ENCODE measurements at places on chromosomes 3 and 15.

DNA sequence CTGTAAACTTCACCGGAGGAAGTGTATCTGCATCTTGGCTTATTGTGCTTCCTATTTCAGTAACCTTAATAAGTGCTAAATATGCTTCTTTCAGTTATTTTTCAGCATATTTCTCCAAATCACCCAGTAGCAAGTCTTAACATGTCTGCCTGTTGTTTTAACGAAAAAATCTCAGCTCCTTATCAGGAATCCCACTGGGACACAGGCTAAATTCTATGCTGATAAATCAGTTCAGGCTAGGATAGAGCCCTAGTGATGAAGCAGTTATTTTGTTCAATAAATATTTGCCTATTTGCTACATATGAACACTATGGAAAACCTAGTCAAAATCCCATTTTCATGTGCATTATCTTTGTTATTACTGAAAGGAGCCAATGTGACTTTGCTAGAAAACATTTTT, 8.2 kb upstream of the MITF start:
- DNase-seq: no peak

- no peak for DNase-seq
These were observed 596.7 kb upstream of the UBE2E2 start for GRCh38 chr3:22606461-22606860.

GRCh38 chr15:66763186-66764071, 61.4 kb downstream of the SMAD6 start:
- DNase-seq: no peak

DNA sequence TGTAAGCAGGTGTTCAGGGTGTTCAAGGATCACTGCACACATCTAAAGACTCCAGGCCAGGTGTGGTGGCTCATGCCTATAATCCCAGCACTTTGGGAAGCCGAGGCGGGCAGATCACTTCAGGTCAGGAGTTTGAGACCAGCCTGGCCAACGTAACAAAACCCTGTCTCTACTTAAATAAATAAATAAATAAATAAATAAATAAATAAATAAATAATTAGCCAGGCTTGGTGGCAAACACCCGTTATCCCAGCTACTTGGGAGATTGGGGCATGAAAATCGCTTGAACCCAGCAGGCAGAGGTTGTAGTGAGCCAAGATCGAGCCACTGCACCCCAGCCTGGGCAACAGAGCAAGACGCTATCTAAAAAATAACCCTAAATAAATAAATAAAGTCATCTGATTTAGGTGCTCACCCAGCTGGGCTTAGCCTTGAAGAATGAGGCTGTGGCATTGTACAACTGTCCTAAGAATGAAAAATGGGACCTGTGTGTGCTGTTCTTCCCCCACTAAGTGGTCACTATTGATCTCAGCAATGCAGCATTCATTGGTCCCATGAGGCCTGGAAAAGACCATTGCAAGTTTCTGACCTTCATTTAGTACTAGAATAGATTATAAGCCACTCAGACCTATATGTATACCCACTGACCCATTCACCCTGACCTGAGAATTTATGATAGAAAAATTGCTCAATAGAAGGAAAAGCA, 82.8 kb upstream of the ABHD17C start:
- no peak for DNase-seq

DNA sequence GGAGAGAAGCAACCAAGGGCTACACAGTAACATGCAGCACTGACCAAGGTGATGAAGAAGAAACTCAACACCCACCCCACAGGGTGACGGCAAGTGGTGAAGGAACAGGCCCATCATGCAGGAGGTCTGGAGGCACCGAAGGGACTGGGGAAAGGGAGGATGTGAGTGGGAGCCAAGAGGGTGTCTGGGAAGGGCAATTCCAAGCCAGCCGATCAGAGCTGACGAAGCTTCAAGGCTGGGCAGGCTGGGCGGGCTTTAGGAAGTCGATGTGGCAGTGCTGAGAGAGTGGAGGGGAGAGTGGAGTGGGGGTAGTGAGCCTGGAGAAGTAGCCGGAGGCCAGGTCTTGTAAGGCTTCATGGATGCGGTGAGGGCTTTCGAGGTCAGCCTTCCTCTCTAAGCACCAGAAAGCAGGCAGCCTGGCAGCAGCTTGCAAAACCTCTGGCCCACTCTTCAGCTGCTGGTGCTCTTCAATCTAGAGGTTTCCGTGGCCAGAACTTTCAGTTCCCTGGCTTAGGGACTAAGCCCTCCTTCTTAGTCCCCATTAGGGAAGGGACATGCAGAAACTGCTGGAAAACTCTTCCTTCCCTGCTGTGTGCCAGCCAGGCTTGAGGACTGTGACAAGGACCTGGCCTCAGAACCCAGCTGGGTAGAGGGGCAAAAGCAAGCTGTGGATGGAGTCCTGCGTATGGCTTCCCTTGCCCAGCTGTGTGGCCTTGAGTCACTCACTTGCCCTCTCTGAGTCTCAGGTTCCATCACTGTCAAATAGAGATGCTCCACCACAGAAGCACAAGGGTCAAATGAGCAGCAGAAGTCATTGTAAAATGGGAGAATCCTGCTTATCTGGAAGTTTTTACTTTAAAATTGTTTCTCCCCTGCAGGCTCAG, 72.1 kb downstream of the TLE3 start:
- DNase-seq: no peak

- no peak for DNase-seq
These were observed 45.0 kb upstream of the SACM1L start for GRCh38 chr3:45644063-45644790.

- DNase-seq: no peak
These were observed 30.7 kb upstream of the SLC24A5 start for GRCh38 chr15:48090115-48090514.

DNA sequence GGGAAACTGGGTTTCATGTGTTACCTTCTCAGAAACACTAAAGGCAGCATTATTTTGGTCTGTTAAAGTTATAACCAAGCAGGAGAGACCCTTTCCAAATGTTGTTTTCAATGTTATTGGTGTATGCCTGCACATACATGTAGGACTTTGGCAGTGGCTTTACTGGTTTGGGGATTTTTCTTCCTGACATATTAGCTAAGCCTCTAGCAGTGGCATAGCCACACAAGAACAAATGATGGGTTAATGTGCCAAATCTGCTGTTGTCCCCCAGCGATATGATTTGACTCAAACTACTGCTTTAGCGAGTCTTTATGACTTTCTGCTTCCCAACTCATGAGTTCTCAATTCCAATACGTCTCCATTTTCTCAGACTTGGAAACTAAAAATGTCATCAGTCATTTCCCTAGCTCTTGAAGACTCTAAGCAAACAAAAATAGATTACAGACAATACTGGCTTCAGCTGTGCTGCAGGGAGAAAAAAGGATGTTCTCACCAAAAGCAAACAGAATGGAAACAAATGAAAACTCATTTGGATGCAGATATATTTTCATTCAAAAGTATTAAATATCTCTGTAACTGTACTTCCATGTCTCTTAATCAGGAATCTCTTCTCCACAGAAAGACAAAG, 29.6 kb downstream of the TPM1 start:
- DNase-seq: no peak

- no peak for DNase-seq
These were observed 108.2 kb downstream of the THSD4 start for GRCh38 chr15:71223516-71223915.

- DNase-seq: no peak
These were observed 120.2 kb downstream of the LRRC28 start for GRCh38 chr15:99371180-99372103.

GRCh38 chr3:36762918-36763849, 1.2 kb downstream of the DCLK3 start:
- no peak for DNase-seq

DNA sequence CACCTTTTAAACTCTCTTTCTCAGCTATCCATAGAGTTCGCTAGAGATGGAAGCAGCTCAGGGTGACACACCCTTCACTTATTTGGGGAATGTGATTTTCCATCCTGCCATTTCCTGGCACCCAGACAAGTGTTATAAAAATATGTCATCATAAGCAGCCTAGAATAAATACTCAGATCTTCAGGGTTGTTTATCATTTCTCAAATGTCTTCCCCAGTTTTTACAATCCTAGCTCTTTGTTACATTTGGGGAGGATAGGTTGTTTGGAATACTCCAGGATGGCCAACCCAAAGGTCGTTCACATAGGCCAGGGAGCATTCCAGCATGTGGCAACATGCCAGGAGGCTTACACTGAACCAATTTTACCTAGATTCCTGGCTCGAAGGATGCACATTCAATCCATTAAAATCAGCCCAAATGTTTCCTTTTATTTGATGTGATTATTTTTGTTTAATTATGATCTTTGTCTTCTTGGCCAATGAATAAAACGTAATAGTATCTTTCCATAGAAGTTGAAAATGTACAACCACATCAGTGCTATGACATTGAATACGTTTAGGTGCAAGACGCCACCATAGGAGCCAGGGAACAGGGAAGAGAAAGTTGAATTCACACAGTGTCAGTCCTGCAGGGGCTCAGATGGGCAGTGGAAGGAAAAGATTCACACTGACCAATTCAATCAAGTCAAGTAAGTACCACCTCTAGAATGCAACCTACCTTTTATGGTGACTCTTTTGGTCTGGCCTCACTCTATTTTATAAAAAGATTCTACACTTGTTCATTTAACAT, 537.7 kb upstream of the MDFIC2 start:
- no peak for DNase-seq

DNA sequence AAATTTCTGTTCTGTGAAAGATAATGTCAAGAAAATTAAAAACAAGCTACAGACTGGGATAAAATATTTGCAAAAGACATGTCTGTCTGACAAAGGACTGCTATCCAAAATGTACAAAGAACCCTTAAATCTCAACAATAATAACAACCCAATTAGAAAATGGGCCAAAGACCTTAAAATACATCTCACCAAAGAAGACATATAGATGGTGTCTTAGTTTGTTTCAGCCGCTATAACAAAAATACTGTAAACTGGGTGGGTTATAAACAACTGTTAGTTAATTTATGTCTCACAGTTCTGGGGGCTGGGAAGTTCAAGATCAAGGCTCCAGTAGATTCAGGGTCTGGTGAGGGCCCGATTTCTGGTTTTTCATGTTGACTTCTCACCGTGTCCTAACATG, 106.2 kb upstream of the AGTR1 start:
- no peak for DNase-seq

GRCh38 chr3:147903026-147903425, 493.9 kb downstream of the ZIC1 start:
- no peak for DNase-seq

DNA sequence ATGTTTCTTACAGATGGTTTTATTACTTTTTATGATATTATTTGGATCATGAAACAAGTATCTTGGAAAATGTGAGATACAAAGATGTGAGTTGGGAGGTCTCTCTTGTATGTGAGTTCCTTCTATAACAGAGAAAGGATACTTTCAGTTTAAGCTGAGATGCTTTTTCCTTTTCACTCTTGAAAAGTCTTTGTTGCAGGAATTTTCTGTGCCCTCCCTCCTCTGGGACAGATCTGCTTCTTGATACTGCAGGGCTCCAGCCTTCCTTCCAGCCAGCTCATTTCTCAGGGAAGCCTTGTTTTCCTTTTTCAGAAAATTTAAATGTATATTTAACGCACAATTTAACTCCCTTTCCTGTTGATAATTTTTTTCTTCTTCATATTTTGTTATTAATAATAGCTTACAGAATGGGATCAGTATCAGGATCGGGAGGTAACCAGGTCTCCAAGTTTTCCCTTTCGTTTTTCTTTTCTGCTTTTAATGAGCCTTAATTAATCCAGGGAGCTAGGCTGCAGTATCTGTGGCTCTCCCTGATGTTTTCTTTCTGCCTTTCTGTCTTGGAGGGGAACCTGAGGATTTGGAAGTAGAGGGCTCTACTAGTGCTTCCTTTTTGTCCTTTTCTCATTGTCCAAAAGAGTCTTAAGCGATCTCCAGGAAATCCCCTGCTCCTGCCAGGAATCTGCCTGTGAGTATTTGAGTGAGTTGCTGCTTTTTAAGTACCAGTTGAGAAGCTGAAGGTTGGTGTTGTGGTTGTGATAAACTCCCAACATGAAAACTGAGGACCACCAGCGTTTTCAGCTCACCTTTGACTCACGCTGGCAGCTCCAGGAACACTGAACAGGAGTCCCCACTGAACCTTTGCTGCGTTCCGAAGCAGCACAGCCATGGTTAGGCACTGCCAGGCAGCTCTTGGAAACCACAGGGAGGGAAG, 105.7 kb downstream of the IGF1R start:
- no peak for DNase-seq

DNA sequence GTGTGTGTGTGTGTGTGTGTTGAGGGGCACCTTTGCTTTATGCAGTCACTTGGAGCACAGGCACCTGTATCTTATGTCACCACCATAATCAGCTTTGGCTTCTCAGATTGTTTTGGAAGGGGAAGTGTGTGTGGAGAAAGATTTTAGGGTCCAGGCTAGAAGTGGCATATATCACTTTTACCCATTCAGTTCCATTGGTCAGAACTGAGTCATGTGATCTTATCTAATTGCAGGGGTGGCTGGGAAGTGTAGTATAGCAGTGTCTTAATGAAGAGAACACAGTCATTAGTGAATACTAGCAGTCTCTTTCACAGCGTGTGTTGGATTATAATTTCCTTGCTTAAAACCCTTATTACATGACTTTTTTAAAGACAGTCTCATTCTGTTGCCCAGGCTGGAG, 20.6 kb downstream of the NCK1 start:
- DNase-seq: no peak

GRCh38 chr3:149765762-149766334, 13.6 kb upstream of the COMMD2 start:
- no peak for DNase-seq

- no peak for DNase-seq
These were observed 7.3 kb downstream of the MGLL start for GRCh38 chr3:127815001-127815400.

DNA sequence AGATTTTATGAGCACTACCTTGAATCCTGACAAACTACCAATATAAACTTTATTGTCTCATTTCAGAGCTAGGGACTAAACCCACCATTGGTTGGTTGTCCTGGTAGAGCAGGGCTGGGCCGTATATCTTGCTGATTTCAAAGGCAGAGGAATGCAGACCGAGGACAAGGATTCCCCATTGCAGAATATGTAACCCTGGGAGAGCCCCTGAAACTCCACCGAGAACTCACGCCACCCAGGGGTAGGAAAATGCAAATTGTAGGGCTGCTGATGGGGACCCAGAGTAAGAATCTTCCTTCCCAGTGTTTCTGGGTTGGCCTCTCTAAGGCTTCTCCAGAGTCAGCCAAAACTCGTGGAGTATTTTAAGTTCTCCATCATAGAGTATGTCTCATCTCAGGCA, 235.3 kb downstream of the ABHD5 start:
- no peak for DNase-seq

- DNase-seq: no peak
These were observed 34.4 kb upstream of the CCDC80 start for GRCh38 chr3:112675349-112675748.

- DNase-seq: no peak
These were observed 45.3 kb downstream of the TOP2B start for GRCh38 chr3:25619382-25619781.

- no peak for DNase-seq
These were observed 52.9 kb downstream of the KLF13 start for GRCh38 chr15:31379577-31379976.

DNA sequence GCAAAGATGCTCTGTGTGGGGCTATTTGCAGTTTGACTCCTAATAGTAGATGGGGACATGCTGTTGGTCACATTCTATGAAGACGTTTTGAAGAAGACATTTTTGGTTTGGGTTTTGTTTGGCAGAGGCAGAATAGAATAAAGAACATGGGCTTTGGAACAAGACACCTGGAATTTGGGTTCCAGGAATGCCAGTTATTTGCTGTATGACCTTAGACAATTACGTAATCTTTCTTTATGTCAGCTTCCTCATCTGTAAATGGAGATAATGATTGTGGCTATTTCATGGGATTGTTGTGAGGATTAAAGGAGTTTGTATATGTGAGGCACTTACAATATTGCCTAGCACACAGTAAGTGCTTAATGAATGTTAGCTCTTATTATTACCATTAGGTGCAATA, 91.6 kb downstream of the MESD start:
- DNase-seq: no peak
